Spleen (tissue), 13 donors: ENCODE measurements at places on chromosomes 7 and 10. TPM values are rescaled to one million over a fixed set of nuclear protein-coding genes. Genes with fewer than 3 reads are reported as not detected.

Gene LLCFC1
- total RNA-seq: not detected

- DNase-seq: peak; percentile 12
Measured at GRCh38 chr10:77973276-77973675, 46.7 kb upstream of the DLG5 start.

- no peak for DNase-seq
Measured at GRCh38 chr7:158544708-158545107, 42.9 kb downstream of the PTPRN2 start.

DNA sequence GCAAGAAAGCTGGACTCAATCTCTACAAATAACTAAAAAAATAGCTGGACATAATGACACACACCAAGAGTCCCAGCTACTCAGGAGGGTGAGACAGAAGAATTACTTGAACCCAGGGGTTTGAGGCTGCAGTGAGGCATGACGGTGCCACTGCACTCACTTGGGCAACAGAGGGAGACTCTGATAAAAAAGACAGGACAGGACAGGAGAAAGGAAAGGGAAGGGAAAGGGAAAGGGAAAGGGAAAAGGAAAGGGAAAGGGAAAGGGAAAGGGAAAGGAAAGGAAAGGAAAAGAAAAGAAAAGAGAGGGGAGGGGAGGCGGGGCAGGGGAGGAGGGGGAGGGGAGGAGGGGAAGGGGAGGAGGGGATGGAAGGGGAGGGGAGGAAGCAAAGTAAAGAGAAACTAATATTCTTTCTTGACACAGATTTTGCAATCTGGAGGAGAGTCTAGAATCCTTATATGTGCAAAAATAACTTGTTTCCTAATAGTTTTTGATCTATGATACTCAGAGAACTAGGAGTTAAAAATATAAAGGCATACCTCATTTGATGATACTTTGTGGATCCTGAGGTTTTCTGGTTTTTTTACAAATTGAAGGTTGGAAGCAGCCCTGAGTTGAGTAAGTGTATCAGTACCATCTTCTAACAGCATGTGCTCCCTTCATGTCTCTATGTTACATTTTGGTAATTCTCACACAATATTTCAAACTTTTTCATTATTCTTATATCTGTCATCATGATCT is 8.0 kb downstream of the SAR1A start:
- DNase-seq: no peak
